Osteocyte (in vitro differentiated cells): ENCODE measurements at places on chromosomes 2 and 18. TPM values are rescaled to one million over a fixed set of nuclear protein-coding genes. Genes with fewer than 3 reads are reported as not detected.

- no peaks in the 10 kb centered on the region for H3K36me3 ChIP-seq
- H3K27ac ChIP-seq = no peak overlapping the region
- no peaks in the 10 kb centered on the region for H3K4me1 ChIP-seq
- H3K4me3 ChIP-seq = no peak overlapping the region
Observed at GRCh38 chr2:118050974-118051373, 37.1 kb upstream of the CCDC93 start.

- no peak overlapping the region for H3K4me3 ChIP-seq
- peaks cover 10% of the 10 kb centered on the region for H3K4me1 ChIP-seq
- no peak for DNase-seq
- H3K36me3 ChIP-seq = no peaks in the 10 kb centered on the region
Observed at GRCh38 chr2:142112757-142113221, 18.0 kb downstream of the LRP1B start.

DNA sequence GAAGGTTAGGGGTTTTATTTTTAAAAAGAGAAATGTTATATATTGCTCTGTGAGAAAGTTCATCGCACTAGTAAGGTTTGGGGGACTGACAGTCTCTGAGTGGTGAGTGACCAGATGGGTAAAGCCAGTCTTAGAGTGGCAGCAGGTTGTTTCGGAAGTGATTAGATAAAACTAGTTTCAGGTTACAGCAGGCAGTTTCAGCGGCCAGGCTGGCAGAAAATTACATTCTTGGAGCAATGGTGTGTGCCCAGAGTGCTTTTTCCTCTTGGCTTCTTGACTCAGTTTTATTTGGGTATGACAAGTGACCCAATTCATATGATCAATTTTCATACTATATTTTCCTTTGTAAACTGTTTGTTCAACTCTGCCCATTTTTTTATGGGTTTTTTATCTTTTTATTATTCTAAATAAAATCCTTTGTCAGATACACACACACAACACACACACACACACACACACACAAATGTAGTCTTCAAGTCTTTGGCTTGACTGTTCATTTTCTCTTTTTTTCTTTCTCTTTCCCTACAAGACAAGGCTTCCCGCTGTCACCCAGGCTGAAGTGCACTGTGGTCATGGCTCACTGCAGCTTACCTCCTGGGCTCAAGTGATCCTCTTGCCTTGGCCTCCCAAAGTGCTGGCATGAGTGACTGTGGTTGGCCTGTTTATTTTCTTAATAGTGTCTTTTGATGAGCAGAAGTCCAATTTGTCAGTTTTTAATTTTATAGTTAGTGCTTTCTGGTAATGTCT lies 30.9 kb downstream of the RALBP1 start:
- peaks cover 29% of the 10 kb centered on the region for H3K4me1 ChIP-seq
- peaks cover 15% of the 10 kb centered on the region for H3K36me3 ChIP-seq

- no peak for DNase-seq
- no peaks in the 10 kb centered on the region for H3K4me1 ChIP-seq
- H3K4me3 ChIP-seq = no peak overlapping the region
- no peak overlapping the region for H3K27ac ChIP-seq
- H3K27me3 ChIP-seq = peaks cover 4% of the 10 kb centered on the region
Observed at GRCh38 chr2:29246383-29247300, 131.4 kb downstream of the CLIP4 start.

DNA sequence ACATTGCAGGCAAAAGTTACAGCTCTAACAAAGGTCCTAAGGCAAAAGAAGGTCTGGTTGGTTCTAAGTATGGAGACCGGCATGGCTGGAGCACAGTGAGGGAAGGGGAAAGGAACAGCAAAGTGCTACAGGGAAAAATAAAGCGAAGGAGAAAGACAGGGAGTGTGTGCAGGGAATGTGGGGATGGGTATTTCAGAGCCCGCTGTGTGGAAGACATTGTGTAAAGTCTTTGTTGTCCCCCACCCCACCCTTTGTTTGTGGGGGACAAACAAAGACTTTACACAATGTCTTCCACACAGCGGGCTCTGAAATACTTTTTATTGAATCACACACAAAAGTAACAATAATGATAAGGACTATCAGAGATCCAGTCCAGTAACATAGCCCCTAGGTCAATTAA lies 28.9 kb upstream of the C2orf15 start:
- no peaks in the 10 kb centered on the region for H3K4me1 ChIP-seq
- DNase-seq = no peak
- H3K27me3 ChIP-seq = peaks cover 27% of the 10 kb centered on the region

GRCh38 chr2:172472446-172473033 lies 45.2 kb downstream of the ITGA6 start:
- no peaks in the 10 kb centered on the region for H3K27me3 ChIP-seq
- no peak overlapping the region for H3K27ac ChIP-seq
- H3K36me3 ChIP-seq = no peaks in the 10 kb centered on the region
- H3K4me3 ChIP-seq = no peak overlapping the region

- no peak overlapping the region for H3K27ac ChIP-seq
- H3K27me3 ChIP-seq = peaks cover 22% of the 10 kb centered on the region
- no peaks in the 10 kb centered on the region for H3K36me3 ChIP-seq
- peaks cover 4% of the 10 kb centered on the region for H3K4me1 ChIP-seq
- no peak for DNase-seq
Observed at GRCh38 chr2:173860082-173860481, 105.1 kb downstream of the SP3 start.

GRCh38 chr2:238797537-238797936 lies 50.3 kb upstream of the TWIST2 start:
- DNase-seq = no peak
- no peaks in the 10 kb centered on the region for H3K4me1 ChIP-seq
- H3K27me3 ChIP-seq = peaks cover 26% of the 10 kb centered on the region
- no peak overlapping the region for H3K4me3 ChIP-seq
- H3K36me3 ChIP-seq = no peaks in the 10 kb centered on the region

- H3K27ac ChIP-seq = no peak overlapping the region
- no peaks in the 10 kb centered on the region for H3K4me1 ChIP-seq
- H3K4me3 ChIP-seq = no peak overlapping the region
- no peak for DNase-seq
- no peaks in the 10 kb centered on the region for H3K27me3 ChIP-seq
Observed at GRCh38 chr2:81437456-81438000, 1133.0 kb upstream of the LRRTM1 start.

- H3K4me1 ChIP-seq = peaks cover 3% of the 10 kb centered on the region
- H3K4me3 ChIP-seq = no peak overlapping the region
- H3K36me3 ChIP-seq = no peaks in the 10 kb centered on the region
- DNase-seq = no peak
- H3K27me3 ChIP-seq = no peaks in the 10 kb centered on the region
- no peak overlapping the region for H3K27ac ChIP-seq
Observed at GRCh38 chr2:201924453-201924852, 109.2 kb upstream of the FZD7 start.

- no peaks in the 10 kb centered on the region for H3K27me3 ChIP-seq
- H3K4me1 ChIP-seq = no peaks in the 10 kb centered on the region
- H3K27ac ChIP-seq = no peak overlapping the region
- no peaks in the 10 kb centered on the region for H3K36me3 ChIP-seq
- no peak overlapping the region for H3K4me3 ChIP-seq
- DNase-seq = no peak
Observed at GRCh38 chr2:7685342-7686015, 768.3 kb downstream of the RNF144A start.

DNA sequence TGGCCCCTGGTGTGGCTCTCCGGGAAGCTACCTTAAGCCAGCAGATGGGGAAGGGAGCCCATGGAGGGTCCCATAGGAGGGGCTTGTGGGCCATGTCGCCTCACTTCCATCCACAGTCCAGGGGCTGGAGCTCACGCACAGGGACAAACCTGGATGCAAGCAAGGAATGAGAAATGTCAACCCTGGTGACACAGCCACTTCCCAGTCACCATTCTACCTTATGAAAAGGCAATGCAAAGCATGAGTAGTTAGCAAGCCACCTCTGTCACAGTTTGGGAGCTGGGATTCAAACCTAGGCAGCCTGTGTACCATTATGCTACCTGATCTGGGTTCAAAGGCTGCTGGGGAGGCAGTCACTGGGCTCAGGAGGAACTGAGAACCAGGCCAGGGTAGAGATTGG lies 170.0 kb upstream of the KLHL29 start:
- no peaks in the 10 kb centered on the region for H3K27me3 ChIP-seq
- DNase-seq = peak; percentile 72
- H3K4me3 ChIP-seq = no peak overlapping the region
- no peaks in the 10 kb centered on the region for H3K4me1 ChIP-seq
- H3K36me3 ChIP-seq = no peaks in the 10 kb centered on the region
- no peak overlapping the region for H3K27ac ChIP-seq

DNA sequence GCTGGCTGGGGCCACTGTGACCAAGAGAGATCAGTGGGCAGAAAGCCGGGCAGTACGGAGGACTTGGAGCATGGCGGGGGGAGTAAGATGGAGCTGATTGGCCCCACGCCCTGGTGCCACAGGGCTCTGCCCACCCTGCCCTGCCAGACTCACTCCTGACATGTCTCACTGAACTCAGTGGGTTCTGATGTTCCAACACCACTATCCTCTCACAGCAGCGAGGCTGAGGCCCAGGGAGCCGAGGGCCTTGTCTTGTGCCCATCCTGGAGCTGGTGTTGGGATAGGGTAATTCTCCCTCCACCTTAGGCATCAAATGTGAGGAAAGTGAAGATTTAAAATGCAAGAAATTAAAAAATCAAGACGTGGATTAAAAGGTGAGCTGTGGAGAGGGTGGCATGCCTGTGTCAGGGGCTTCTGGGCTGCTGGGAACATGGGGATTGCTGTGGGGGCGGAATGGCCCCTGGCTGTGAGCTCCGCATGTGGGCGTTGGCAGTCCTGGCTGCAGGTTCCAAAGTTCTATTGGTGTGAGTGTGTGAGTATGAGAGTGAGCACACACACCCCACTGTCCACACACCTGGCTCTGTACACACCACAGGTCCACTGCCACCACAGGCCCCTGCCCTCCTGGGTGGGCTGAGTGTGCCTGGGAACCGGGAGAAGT lies 283.5 kb upstream of the HS6ST1 start:
- no peak overlapping the region for H3K4me3 ChIP-seq
- H3K4me1 ChIP-seq = peaks cover 3% of the 10 kb centered on the region
- H3K36me3 ChIP-seq = no peaks in the 10 kb centered on the region
- no peak for DNase-seq
- no peaks in the 10 kb centered on the region for H3K27me3 ChIP-seq

DNA sequence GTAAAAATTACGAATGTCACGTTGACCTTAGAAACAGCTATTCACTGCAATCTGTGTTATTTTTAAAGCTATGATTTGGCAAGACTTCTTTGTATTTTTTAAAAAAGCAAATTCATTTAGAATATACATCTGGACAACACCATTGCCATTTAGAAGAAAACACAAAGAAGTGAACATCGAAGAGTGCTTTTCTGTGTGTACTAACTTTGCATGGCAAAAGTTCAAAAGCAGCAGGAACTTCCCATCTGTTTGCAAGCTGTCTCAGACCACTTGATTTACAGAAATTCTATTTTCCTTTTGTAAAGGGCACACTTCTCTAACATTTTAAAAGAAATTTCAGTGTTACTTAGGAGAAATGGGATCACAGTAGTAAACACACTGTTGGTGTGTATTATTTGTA lies 145.9 kb downstream of the CALCRL start:
- H3K36me3 ChIP-seq = no peaks in the 10 kb centered on the region
- H3K4me1 ChIP-seq = peaks cover 18% of the 10 kb centered on the region
- H3K4me3 ChIP-seq = no peak overlapping the region

DNA sequence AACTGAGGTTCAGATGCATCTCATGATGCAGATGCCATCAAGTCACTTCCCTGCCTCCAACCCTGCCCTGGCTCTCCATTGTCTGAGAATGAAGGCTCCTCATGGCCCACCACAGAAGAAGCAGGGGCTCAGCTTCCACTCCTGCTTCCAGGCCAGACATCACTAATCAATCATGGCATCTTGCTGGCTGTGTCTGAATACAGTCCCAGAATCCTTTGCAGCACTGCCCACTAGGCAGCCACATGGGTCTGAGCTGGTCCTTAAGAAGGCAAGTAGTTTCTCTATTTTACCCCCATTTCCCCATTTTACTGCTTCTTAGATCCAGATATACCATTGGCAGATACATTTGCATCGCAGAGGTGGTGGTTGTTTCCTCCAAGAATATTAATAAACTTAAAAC lies 7.3 kb downstream of the ASPRV1 start:
- no peak overlapping the region for H3K4me3 ChIP-seq
- no peak for DNase-seq
- no peaks in the 10 kb centered on the region for H3K4me1 ChIP-seq
- peaks cover 28% of the 10 kb centered on the region for H3K27me3 ChIP-seq
- no peak overlapping the region for H3K27ac ChIP-seq

DNA sequence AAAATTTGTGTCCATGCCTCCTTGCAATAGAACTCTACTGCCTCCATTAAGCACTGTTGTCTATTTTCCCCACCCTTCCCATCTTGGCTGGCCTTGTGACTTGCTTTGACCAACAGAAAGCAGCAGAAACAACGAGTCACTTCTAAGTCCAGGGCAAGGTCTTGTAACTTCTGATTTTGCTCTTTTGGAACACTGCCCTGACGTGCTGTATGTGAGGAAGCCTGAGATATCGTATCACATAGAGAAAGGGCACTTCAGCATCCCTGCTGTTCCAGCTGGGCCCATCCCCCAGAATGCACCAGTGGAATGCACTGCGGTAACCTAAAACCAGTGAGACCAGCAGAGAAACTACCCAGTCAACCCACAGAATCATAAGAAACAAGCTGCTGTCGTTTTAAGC lies 28.1 kb downstream of the NCKAP1 start:
- peaks cover 11% of the 10 kb centered on the region for H3K36me3 ChIP-seq
- no peak for DNase-seq
- H3K4me3 ChIP-seq = peak overlapping the region; percentile 54
- H3K4me1 ChIP-seq = peaks cover 60% of the 10 kb centered on the region

DNA sequence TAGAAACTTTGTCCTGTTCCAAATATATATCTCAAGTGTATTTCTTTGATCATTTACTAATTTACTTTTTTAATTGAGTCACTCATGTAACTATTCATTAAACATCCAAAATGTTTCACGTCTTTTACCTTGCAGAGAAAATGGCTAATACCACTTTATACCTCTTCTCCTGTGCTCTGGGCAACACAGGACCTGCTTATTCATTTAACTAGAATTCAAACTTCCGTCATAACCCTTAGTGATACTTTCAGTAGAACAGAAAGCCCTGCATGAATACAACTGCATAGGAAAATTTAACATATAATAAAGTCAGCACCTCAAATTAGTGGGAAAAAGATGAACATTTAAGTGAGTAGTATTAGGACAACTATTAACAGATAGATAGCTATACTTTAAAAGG lies 205.2 kb downstream of the MREG start:
- no peak overlapping the region for H3K27ac ChIP-seq
- H3K36me3 ChIP-seq = no peaks in the 10 kb centered on the region
- no peak overlapping the region for H3K4me3 ChIP-seq
- H3K27me3 ChIP-seq = no peaks in the 10 kb centered on the region

Gene EFR3B
- total RNA-seq = 1.0 and 1.3 TPM in 2 replicates

Gene UPP2
- total RNA-seq = not detected in 2 replicates

Gene DLGAP1
- 0.05 TPM in 1 of 2 replicates, not detected in the other for total RNA-seq

Gene SP140
- total RNA-seq = 0.65 and 1.0 TPM in 2 replicates

Gene SLC4A3
- total RNA-seq = 9.2 and 11.6 TPM in 2 replicates

Gene IL18R1
- 0.26 and 0.38 TPM in 2 replicates for total RNA-seq

Gene AGXT
- total RNA-seq = not detected in 2 replicates

Gene TUBA3D
- total RNA-seq = not detected in 2 replicates

Gene SPATA3
- total RNA-seq = not detected in 2 replicates
